ENCODE measurements at places on chromosomes 5 and 9. TPM values are rescaled to one million over a fixed set of nuclear protein-coding genes. Genes with fewer than 3 reads are reported as not detected.

The NPR2 gene
- total RNA-seq: 21.0 TPM

The ZNF354C gene
- total RNA-seq: 2.2 TPM

The KIF24 gene
- total RNA-seq: 1.6 TPM

The CNTLN gene
- 2.4 TPM for total RNA-seq

The CCDC171 gene
- 0.91 TPM for total RNA-seq

The ZNF484 gene
- total RNA-seq: 3.9 TPM

The KCNIP1 gene
- total RNA-seq: not detected

The BHMT2 gene
- total RNA-seq: 12.0 TPM

The PCDHA1 gene
- total RNA-seq: not detected

The CER1 gene
- total RNA-seq: not detected

The SLC4A9 gene
- total RNA-seq: not detected

The CMYA5 gene
- 1,322 TPM for total RNA-seq

The DMRT3 gene
- total RNA-seq: 0.44 TPM

The LCN9 gene
- not detected for total RNA-seq

The NIPSNAP3A gene
- total RNA-seq: 7.8 TPM

The IFNA13 gene
- not detected for total RNA-seq

The N4BP3 gene
- total RNA-seq: 2.9 TPM

The SLC34A1 gene
- not detected for total RNA-seq

The SPATA31D4 gene
- total RNA-seq: not detected

The DRD1 gene
- not detected for total RNA-seq

The ADAMTS16 gene
- not detected for total RNA-seq

The ANKRD55 gene
- not detected for total RNA-seq

The RANBP3L gene
- total RNA-seq: not detected

The SLC6A19 gene
- not detected for total RNA-seq

The POLR3G gene
- total RNA-seq: 1.8 TPM

The PAEP gene
- not detected for total RNA-seq

The CARD9 gene
- 0.65 TPM for total RNA-seq

The HTR1A gene
- total RNA-seq: not detected

The SLC36A2 gene
- total RNA-seq: 37.4 TPM

The PCSK5 gene
- 4.4 TPM for total RNA-seq

The TERT gene
- total RNA-seq: not detected

The ATG12 gene
- total RNA-seq: 32.8 TPM

The SOHLH1 gene
- total RNA-seq: not detected

The GRK6 gene
- total RNA-seq: 20.0 TPM

The LECT2 gene
- total RNA-seq: not detected

The SEPTIN8 gene
- total RNA-seq: 13.1 TPM

The C9orf50 gene
- not detected for total RNA-seq

The PPP2R2B gene
- total RNA-seq: 0.08 TPM

The GPR151 gene
- not detected for total RNA-seq

The LRRC19 gene
- not detected for total RNA-seq

The PCDHB5 gene
- 0.71 TPM for total RNA-seq

The COL15A1 gene
- total RNA-seq: 34.7 TPM

The NME5 gene
- total RNA-seq: 1.1 TPM

The C5orf58 gene
- not detected for total RNA-seq

The PNPLA7 gene
- 11.6 TPM for total RNA-seq

The RNF208 gene
- total RNA-seq: 7.1 TPM

The DBH gene
- total RNA-seq: 0.06 TPM

The ANKRD34B gene
- total RNA-seq: not detected

The C5orf63 gene
- 6.8 TPM for total RNA-seq

The PTGS1 gene
- total RNA-seq: 3.8 TPM

The DMGDH gene
- 1.9 TPM for total RNA-seq

The SPATA31E1 gene
- not detected for total RNA-seq

The RNF180 gene
- 4.6 TPM for total RNA-seq

The HACD4 gene
- 0.32 TPM for total RNA-seq

The ERCC8 gene
- total RNA-seq: 3.2 TPM

The LCNL1 gene
- 0.10 TPM for total RNA-seq

The GAPT gene
- total RNA-seq: 0.53 TPM
